Astrocyte of the spinal cord (primary cell): ENCODE measurements at places on chromosomes 5 and 9.

- no peak for DNase-seq
These were observed 64.7 kb upstream of the LPAR1 start for GRCh38 chr9:111102793-111103464.

DNA sequence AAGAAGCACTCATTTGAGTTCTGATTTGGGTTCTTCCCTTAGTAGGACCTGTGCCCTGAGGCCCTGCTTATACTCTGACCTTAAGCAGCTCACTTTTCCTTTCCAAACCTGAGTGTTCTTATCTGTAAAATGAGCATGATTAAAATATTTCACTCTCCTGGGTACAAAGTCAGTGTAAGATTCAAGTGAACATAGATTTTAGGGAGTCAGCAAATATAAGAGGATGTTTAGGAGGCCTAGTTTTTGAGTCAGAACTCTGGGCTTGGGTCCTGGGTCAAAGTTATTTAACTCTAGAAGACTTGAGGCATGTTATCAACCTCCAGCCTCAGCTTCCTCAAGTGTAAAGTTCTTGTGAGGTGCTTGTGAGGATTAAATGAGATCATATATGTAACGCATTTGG, 8.7 kb upstream of the SPARC start:
- DNase-seq: no peak

GRCh38 chr5:172389578-172390112, 64.7 kb downstream of the SH3PXD2B start:
- DNase-seq: no peak

GRCh38 chr5:172453206-172453985, 929 bp downstream of the SH3PXD2B start:
- DNase-seq: peak; percentile 81

- DNase-seq: no peak
These were observed 45.6 kb downstream of the APTX start for GRCh38 chr9:32955655-32956478.

DNA sequence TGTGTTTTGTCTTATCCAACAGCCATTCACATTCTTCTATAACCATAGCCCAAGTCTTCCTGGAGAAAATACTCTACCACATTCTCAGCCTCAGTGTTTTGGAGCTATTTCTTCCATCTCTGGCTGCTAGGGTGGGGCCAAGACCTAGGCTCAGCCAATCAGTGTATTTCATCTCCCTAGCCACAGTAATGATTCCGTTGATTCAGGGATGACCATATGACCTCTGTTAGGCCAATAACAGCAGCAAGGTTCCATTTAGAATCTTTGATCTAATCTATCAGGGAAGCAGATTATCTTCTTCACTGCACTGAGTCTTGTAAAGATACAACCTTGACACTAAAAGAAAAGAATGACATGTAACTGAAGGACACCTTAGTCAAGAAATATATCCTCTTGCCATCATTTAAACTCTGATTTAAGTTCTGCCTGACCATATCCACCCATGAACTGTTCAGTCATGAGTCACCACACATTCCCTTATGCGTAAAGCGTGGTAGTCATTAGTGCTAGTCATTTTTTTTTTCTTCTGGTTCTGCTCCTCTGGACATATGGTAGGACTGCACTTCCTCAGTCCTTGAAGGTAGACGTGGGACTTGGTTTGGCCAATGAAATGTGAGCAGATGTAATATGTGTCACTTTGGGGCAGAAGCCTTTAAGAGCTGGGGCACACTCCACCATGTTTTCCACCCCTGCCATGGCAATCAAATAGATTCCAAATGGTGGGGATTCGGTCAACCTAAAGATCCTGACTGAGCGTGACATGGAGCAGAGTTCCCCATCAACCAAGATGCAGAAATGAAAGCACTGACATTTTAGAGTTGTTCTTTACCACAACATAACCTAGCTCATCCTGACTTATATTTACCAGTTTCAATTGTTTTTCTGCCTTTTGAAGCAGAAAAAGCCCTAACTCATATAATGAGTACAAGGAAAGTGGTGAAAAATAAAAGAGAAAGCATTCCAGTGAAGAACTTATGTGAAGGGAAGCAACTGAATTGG, 12.7 kb upstream of the PRELID2 start:
- DNase-seq: peak; percentile 81

- DNase-seq: no peak
These were observed 354.5 kb downstream of the SPOCK1 start for GRCh38 chr5:137144656-137145055.

- no peak for DNase-seq
These were observed 42.5 kb downstream of the TMEM167A start for GRCh38 chr5:83034528-83035207.

- no peak for DNase-seq
These were observed 79.9 kb downstream of the AOPEP start for GRCh38 chr9:94806307-94806893.

GRCh38 chr5:169798438-169798837, 161.4 kb downstream of the DOCK2 start:
- DNase-seq: no peak

- DNase-seq: no peak
These were observed 64.2 kb upstream of the ECM2 start for GRCh38 chr9:92599938-92600461.

- peak; percentile 74 for DNase-seq
These were observed 25.5 kb upstream of the STXBP1 start for GRCh38 chr9:127586537-127586936.

- DNase-seq: no peak
These were observed 89.7 kb upstream of the PRLR start for GRCh38 chr5:35320029-35320428.

- no peak for DNase-seq
These were observed 72.0 kb downstream of the KIF24 start for GRCh38 chr9:34256987-34257585.

- no peak for DNase-seq
These were observed 11.2 kb upstream of the CDKN2AIPNL start for GRCh38 chr5:134422791-134423365.

DNA sequence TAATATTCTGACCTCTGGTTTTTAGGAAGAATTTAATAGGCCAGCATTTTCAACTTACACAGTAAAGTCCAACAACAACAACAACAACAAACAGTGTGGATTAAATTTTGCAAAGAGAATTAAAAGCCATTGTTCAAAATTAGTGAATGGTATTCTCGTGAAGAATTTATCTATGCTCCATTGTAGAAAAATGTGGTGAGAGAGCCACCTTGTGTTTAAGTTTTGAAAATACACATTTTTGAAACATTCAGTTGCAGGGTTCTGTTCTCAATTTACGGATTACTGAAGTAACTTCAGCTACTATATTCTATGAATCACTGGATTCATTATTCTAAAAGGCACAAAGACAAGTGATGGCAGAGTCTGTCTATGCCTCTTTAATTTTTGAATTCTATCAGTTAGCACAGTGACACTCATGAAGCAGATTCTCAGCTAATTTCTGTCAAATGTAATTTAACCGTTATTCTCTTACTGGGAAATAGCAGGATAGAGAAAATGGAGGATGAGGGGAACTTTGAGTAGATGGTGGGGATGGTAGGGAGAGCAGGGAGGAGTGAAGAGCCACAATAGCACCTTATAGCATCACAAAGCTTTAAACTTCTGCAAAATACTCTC, 11.0 kb downstream of the CCDC152 start:
- peak; percentile 44 for DNase-seq

- DNase-seq: no peak
These were observed 48.9 kb downstream of the ADRB2 start for GRCh38 chr5:148875205-148875875.

DNA sequence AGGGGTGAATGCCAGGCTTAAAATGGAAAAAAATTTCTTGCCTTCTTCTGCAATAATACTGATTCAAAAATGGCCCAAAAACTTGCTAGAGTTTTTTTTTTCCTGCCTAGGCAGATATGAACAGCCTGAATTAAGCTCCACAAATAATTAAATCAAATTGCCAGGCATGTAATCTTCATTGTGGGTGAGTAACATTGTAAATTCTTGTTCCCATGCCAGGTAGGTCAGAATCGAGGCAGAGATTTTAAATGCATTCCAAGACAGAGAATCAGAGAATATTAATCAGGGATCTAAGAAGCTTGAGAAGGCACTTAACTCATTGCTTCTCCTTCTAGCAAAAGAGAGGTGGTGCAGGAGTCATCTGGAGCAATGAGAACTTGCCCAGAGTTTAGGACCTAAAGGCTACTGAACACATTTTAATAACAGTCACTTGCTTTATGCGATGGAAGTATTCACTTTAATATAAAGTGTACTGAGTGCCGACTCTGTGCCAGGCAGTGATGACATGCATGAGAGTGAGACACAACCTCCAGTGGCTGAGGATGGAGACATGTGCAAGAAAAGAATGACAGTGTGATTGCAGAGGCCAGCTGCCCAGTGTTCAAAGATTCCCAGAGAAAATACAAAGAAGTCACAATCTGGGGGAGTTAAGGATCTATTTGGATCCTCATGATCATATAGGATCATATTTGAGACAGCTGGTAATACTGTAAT, 102.3 kb downstream of the APBA1 start:
- DNase-seq: peak; percentile 82

GRCh38 chr9:99261923-99262322, 39.8 kb downstream of the SEC61B start:
- no peak for DNase-seq
